Cardiac atrium fibroblast (primary cell): ENCODE measurements at places on chromosomes 6 and 20. TPM values are rescaled to one million over a fixed set of nuclear protein-coding genes. Genes with fewer than 3 reads are reported as not detected.

Gene SEMG1
- total RNA-seq = not detected in 2 replicates

Gene EYA4
- total RNA-seq = under 0.01 and 0.65 TPM in 2 replicates

Gene TXLNB
- under 0.01 TPM in 1 of 2 replicates, not detected in the other for total RNA-seq

Gene CRIP3
- not detected in 2 replicates for total RNA-seq

Gene ASIP
- not detected in 2 replicates for total RNA-seq

Gene SNAP25
- not detected in 2 replicates for total RNA-seq

Gene CYP39A1
- total RNA-seq = not detected in 2 replicates

Gene NEU1
- total RNA-seq = 37.5 and 55.9 TPM in 2 replicates

Gene ITPR3
- total RNA-seq = 21.5 TPM in 2 replicates

Gene PRRT1
- 0.16 TPM in 1 of 2 replicates, not detected in the other for total RNA-seq

Gene TMEM217
- total RNA-seq = 0.65 TPM in 1 of 2 replicates, not detected in the other

Gene PRSS16
- total RNA-seq = not detected in 2 replicates

Gene MUC22
- total RNA-seq = not detected in 2 replicates

Gene KHDC1
- 1.4 and 2.1 TPM in 2 replicates for total RNA-seq

Gene TSBP1
- total RNA-seq = not detected in 2 replicates

Gene HMGCLL1
- not detected in 2 replicates for total RNA-seq

Gene ZC3H12D
- total RNA-seq = 1.6 TPM in 1 of 2 replicates, not detected in the other

Gene SASH1
- total RNA-seq = 27.8 and 30.1 TPM in 2 replicates

Gene TRIM40
- total RNA-seq = not detected in 2 replicates

Gene VWA7
- under 0.01 TPM in 1 of 2 replicates, not detected in the other for total RNA-seq

Gene PRICKLE4
- total RNA-seq = not detected in 2 replicates

Gene SOBP
- total RNA-seq = 2.3 and 5.2 TPM in 2 replicates

Gene ACTL10
- 2.4 and 4.5 TPM in 2 replicates for total RNA-seq
